Memory B cell (primary cell): ENCODE measurements at places on chromosomes 5 and 9.

GRCh38 chr9:12853051-12853450, 78.2 kb downstream of the LURAP1L start:
- no peaks in the 10 kb centered on the region for H3K36me3 ChIP-seq
- no peak overlapping the region for H3K27ac ChIP-seq
- H3K4me1 ChIP-seq, result no peaks in the 10 kb centered on the region
- no peaks in the 10 kb centered on the region for H3K27me3 ChIP-seq
- H3K4me3 ChIP-seq, result no peak overlapping the region
- DNase-seq, result no peak

DNA sequence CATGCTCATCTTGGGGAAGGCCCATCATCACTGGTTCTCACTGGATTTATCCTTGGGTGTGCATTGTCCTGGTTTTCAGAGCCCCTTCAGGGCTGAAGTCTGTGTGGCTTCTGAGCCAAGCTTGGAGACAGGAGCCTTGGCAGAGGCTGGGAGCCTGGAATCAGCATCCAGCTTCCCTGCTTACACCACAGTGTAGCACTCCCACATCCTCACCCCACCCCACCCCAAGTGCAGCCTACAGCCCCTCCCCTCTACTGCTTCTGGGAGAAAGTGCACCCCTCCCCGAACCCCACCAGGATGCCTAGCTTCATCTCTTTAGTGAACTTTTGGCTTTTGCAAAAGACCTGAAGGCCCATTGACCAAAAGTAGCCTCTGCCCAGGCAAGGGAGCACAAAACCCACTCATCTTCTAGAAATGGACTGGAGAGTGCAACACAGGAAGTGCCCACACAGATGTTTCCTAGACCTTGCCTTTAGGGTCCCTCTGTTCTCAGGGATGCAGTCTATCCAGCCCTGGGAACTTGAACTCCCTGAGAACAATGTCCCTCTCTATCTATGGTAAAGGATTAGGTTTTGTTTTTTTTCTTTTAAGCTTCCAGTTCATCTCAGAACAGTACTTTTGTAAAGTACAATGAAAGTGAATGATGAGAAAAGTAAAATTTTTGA, 189.7 kb downstream of the PALM2AKAP2 start:
- H3K27me3 ChIP-seq, result no peaks in the 10 kb centered on the region
- DNase-seq, result no peak
- H3K27ac ChIP-seq, result peak overlapping the region; percentile 96
- peak overlapping the region; percentile 43 for H3K4me3 ChIP-seq
- H3K36me3 ChIP-seq, result no peaks in the 10 kb centered on the region
- H3K4me1 ChIP-seq, result peaks cover 67% of the 10 kb centered on the region

DNA sequence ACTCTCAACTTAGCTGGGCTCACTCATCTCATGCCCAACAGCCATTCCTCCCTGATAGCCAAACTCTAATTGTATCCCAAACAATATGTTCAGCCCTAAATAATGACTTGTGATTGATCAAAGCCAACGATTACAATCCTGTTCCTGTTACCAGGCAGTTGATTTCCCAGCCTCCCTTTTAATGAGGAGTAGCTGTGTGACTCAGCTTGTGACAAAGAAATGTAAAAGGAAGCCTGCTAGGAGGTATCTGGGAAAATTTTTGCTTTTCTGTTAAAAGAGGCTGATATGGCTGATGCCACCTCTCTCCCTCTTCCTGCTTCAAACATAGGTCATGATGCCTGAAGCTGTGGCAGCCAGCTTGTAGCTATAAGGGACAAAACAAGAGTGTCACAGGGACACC, 19.6 kb upstream of the ENC1 start:
- H3K4me3 ChIP-seq, result no peak overlapping the region
- no peak overlapping the region for H3K27ac ChIP-seq
- H3K36me3 ChIP-seq, result no peaks in the 10 kb centered on the region
- H3K27me3 ChIP-seq, result peaks cover 12% of the 10 kb centered on the region
- DNase-seq, result no peak

DNA sequence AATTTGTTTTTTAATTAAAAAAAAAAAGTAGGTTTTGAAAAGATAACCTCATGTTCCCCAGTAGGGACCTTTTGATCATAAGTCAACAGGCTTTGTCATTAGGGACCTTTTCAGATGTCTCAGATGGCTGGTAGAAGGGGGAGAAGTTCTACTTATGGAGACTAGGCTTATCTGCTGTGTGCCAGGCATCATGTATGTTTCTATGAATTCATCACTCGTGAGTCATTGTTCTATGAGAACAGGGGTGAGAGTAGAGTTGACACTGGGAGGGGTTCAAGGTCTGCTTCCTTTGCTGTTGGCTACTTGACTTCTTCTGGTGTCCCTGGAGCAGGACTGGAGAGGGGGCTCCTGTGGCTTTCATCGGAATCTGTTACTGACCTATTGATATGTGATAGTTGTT, 138.8 kb downstream of the KDM4C start:
- peak overlapping the region; percentile 4 for H3K27ac ChIP-seq
- H3K27me3 ChIP-seq, result no peaks in the 10 kb centered on the region
- peaks cover 31% of the 10 kb centered on the region for H3K36me3 ChIP-seq
- no peak for DNase-seq

- no peak overlapping the region for H3K27ac ChIP-seq
- H3K27me3 ChIP-seq, result peaks cover 11% of the 10 kb centered on the region
- H3K36me3 ChIP-seq, result no peaks in the 10 kb centered on the region
- H3K4me1 ChIP-seq, result no peaks in the 10 kb centered on the region
- no peak overlapping the region for H3K4me3 ChIP-seq
Measured at GRCh38 chr5:170614720-170615119, 110.9 kb downstream of the KCNIP1 start.

DNA sequence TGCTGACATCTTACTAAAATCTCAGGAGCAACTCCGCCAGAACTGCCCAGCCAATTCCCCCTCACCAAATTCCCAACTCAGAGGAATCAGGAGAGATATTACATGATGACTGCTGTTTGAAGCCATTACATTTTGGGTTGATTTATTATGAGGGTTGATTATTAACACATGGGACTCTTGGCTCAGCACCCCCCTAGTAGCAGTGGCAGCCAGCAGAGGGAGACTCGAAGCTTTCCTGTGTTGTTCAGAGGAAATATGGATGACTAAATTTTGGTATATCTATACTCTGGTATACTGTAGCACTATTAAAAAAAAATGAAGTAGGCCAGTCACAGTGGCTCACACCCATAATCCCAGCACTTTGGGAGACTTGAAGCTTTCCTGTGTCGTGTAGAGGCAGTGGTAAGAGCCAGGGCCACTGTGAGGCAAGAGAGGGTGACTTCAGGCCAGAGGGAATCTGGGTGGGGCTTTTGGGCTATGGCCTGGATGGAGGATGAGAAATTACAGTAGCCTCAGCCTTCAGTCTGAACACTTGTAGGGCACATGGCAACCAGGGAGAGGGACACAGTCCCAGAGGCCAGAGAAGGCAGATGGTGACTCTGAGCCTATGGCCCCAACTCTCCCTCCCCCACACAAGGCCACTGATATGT, 111.4 kb downstream of the LHX2 start:
- no peaks in the 10 kb centered on the region for H3K27me3 ChIP-seq
- DNase-seq, result no peak
- H3K4me3 ChIP-seq, result no peak overlapping the region
- H3K27ac ChIP-seq, result peak overlapping the region; percentile 1
- peaks cover 15% of the 10 kb centered on the region for H3K4me1 ChIP-seq

DNA sequence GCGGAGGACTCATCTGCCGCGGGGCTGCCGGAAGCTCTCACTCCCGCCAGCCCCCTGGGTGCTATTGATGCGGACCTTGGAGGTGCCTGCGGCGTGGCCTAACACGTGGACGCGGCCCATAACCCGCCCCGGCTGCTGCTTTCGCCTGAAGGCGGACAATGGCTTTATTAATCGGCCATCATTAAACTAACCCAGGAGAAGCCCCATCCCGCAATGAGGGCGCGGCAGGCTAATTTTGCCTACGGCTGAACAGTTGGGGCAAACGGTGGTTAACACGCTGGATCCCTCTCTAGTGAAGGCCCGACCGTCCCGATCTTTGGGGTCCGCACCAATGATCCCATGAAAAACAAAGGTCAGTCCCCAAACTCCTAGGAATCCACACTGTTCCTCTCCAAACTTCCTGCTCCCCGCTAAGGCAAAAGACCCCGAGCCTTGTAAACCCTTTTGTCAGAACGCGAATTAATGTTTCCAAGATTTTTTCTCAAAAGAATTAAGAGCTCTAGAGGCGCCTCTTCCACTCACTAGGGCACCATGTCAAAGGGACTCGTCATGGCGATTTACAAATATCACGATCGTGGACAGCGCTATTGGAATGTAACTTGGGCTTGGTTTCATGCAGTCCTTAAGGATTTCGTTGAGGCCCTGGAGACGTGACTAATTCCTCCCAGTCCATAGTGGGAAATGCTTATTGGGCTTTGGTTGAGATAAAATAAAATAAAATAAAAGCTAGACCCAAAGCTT, 193.1 kb downstream of the MEF2C start:
- no peak overlapping the region for H3K4me3 ChIP-seq
- H3K27ac ChIP-seq, result peak overlapping the region; percentile 87
- peaks cover 3% of the 10 kb centered on the region for H3K36me3 ChIP-seq
- peaks cover 12% of the 10 kb centered on the region for H3K4me1 ChIP-seq
- DNase-seq, result no peak

DNA sequence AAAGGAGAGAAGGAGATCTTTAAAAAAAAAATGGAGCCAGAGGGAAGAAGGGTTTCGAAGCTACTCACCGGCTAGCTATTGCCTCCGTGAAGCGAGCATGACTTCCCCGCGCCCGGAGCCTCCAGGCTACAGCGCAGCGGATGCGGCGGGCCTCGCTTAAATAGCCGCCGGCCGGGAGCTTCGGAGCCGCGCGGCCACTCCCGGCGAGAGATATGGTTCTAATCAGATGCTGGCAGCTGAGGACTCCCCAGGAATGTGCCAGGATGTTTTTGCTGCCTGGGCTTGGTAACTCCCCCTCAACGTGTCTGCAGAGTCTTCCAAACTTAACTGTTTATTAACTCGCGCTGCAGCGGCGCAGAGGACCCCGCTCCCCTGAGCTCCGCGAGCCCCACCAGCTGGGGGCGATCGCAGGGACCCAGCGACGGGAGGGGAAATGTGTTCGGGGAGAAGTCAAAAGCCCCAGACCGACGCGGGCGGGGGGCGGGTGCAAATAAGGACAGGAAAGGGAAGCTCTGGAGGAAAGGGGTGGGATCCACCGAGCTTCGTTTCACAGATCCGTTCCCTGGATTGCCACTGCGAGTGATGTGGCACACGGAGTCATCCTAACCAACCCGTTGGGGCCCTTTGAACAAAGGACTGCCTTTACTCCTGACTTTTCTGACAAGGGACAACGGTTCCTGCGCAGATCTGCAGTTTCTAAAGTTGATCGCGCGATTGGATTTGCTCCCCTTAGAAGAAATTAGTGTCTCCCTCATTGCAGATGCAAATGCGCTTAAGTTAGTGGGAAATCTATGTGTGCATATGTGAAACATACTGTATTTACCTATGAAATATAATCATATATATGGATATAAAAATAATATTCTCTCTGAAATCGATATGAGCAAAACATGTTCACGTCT, at the start of gene DAB2:
Gene DAB2, minus strand, starts transcription at position 245 of the 902 bp plus-strand sequence. CDS start 30,660 bp downstream, outside the sequence.
- no peak within 1 kb of the TSS for H3K27ac ChIP-seq
- peaks cover 6% of the 10 kb centered on the region for H3K27me3 ChIP-seq
- H3K4me1 ChIP-seq, result peaks cover 2% of the 10 kb centered on the region
- peak; percentile 13 for DNase-seq
- H3K4me3 ChIP-seq, result peak within 1 kb of the TSS; percentile 81
- no peaks in the 10 kb centered on the region for H3K36me3 ChIP-seq

- peaks cover 20% of the 10 kb centered on the region for H3K4me1 ChIP-seq
- no peak for DNase-seq
- peak overlapping the region; percentile 63 for H3K4me3 ChIP-seq
- peaks cover 24% of the 10 kb centered on the region for H3K27me3 ChIP-seq
- peaks cover 4% of the 10 kb centered on the region for H3K36me3 ChIP-seq
Measured at GRCh38 chr9:95511616-95511931, 5.2 kb downstream of the PTCH1 start.

DNA sequence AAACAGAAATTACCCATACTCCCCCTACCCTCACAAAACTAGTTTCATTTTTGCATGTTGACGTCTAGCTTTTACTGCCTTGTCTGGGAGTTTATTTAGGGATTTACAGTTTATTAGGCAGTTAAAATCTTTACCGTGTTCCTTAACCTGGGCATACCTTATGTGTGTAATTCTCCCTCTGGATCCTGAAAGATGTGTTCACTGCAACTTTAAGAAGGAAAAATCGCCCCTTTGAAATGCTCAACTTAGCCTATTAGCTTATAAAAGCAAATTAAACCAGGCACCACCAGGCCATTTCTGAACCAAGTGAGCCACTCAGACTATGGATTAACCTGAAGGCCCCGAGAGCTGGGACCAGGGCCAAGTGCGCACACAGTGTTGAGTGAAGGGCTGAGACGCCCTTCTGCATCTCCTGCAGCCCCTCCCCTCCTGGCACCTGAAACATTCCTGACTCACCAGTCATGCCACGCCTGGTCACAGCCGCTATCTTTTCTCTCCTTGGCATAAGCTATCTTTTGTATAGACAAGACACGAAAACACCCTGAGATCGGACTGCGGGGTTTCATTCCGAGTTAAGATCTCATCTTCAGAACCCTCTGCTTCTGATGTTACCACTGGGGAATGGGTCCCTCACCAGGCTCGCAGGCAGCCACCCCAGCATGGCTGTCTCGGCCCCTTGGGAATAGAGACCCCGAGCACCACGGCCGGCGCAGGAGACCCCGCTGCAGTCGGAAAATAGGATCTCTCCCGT, 111.9 kb downstream of the ROR2 start:
- no peak for DNase-seq
- no peak overlapping the region for H3K27ac ChIP-seq
- H3K4me3 ChIP-seq, result no peak overlapping the region

DNA sequence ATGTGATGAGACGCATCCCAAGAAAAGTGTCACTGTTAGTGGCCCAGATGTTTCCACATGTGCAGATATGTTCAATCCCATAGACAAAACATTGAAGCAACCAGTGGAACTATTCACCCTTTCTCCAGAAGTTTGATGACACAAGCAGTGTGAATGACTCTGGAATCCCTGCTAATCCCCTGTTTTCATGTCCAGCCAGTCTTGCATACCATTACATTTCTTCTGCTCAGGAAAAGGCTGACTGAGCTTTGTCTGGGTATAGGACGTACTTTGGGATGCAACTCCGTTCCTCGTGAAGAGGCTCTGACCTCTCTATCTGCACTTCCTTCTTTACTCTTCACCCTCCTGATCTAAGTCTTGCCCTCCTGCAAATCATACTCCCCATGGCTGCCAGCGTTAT, 172.4 kb downstream of the NTRK2 start:
- H3K4me1 ChIP-seq, result peaks cover 4% of the 10 kb centered on the region
- H3K27ac ChIP-seq, result no peak overlapping the region
- no peaks in the 10 kb centered on the region for H3K36me3 ChIP-seq
- H3K27me3 ChIP-seq, result peaks cover 11% of the 10 kb centered on the region
- no peak overlapping the region for H3K4me3 ChIP-seq
- no peak for DNase-seq

DNA sequence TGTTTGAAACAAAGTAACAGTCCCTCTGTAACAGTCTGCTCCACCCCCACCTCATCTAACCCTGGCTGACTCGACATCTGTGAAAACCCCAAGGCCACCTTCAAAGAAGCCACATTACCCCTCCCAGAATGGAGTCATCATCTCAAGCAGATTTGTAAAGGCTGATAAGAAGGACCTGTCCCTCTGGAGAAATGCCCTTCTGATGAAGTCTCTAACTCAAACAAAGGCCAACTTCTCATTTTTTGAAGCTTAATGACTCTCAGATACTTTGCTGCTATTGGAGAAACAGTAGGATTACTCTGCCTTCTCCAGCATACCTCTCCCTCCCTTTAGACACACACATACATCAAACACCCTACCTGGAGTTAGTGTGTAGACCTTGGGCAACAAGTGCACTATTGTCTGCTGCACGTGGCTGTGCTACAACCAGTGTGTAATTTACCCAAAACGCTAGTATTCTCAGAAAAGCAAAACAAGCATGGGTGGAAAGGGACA, 5.3 kb upstream of the SUSD1 start:
- H3K27ac ChIP-seq, result peak overlapping the region; percentile 29
- peaks cover 24% of the 10 kb centered on the region for H3K4me1 ChIP-seq
- DNase-seq, result no peak
- H3K36me3 ChIP-seq, result peaks cover 1% of the 10 kb centered on the region
